ENCODE measurements at places on chromosomes 13 and 19. TPM values are rescaled to one million over a fixed set of nuclear protein-coding genes. Genes with fewer than 3 reads are reported as not detected.

Gene OVOL3
- total RNA-seq, result not detected

Gene CYP4F22
- not detected for total RNA-seq

Gene HIPK4
- 0.09 TPM for total RNA-seq

Gene ANGPTL8
- total RNA-seq, result not detected

Gene ZNF506
- total RNA-seq, result 0.31 TPM

- DNase-seq, result no peak
Measured at GRCh38 chr19:45130236-45130635, 30.5 kb downstream of the NKPD1 start.

GRCh38 chr13:33319859-33320258 lies 34.3 kb upstream of the STARD13 start:
- DNase-seq, result no peak

GRCh38 chr13:111876506-111876905 lies 190.4 kb upstream of the SOX1 start:
- no peak for DNase-seq

DNA sequence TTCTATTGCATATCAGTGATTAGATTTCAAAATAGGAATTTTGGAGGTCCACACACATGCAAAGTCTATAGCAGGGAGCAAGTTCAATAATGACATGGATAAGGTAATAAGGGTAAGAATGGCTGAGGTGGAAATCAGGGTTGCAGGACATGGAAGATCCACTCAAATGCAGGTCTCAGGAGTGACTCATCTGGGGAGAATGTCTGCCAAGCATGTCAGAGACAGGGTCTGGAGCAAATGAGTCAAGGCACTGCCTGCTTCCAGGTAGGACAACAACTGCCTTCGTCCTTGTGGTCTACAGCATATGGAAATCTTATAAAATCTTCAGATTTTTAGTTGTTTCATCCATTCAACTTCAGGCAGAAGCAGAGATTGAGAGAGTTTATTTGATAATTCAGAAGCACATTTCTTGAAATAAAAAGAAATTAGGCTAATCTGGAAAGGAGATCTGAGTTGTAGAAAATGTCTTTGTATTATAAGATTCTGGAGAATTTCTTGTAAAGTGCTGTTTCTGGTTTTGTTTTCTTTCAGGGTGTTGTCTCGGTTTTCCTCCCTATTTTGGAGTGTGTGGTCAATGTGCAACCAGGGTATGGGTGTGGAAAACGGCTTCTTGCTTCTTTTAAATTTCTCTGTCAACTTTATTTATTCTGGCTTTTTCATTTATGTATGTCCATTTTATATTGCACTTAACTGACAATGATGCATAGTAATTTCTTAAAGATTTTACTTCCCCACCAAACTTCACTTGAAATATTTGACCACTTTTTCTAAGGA lies 748.8 kb downstream of the LIG4 start:
- DNase-seq, result no peak

GRCh38 chr19:35267353-35267817 lies 1.4 kb upstream of the USF2 start:
- peak; percentile 44 for DNase-seq

- no peak for DNase-seq
Measured at GRCh38 chr13:44425815-44426078, 52.1 kb downstream of the SERP2 start.

DNA sequence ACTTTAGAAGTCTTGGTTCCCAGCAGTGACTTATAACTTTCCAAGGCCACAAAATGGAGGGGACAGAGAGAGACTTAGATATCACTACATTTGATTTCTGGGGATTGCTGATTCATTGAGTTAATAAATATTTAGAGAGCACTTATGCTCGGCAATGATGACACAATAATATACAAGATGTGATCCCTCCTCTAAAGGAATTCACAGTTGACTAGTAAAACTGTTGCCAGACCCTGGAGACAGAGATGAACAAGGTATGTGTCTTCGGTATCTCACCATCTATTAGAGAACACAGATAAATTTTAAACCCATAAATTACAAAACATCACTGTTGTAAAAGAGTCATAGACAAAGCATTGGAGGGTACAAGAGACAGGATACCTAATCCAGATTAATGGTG lies 437.5 kb downstream of the FOXO1 start:
- no peak for DNase-seq

GRCh38 chr19:36404498-36404897 lies 13.9 kb downstream of the ZFP82 start:
- DNase-seq, result no peak

GRCh38 chr19:42279902-42280814 lies 11.1 kb downstream of the CIC start:
- peak; percentile 97 for DNase-seq

Data from K562 (cell line).